ENCODE measurements at places on chromosomes 7 and 10.

DNA sequence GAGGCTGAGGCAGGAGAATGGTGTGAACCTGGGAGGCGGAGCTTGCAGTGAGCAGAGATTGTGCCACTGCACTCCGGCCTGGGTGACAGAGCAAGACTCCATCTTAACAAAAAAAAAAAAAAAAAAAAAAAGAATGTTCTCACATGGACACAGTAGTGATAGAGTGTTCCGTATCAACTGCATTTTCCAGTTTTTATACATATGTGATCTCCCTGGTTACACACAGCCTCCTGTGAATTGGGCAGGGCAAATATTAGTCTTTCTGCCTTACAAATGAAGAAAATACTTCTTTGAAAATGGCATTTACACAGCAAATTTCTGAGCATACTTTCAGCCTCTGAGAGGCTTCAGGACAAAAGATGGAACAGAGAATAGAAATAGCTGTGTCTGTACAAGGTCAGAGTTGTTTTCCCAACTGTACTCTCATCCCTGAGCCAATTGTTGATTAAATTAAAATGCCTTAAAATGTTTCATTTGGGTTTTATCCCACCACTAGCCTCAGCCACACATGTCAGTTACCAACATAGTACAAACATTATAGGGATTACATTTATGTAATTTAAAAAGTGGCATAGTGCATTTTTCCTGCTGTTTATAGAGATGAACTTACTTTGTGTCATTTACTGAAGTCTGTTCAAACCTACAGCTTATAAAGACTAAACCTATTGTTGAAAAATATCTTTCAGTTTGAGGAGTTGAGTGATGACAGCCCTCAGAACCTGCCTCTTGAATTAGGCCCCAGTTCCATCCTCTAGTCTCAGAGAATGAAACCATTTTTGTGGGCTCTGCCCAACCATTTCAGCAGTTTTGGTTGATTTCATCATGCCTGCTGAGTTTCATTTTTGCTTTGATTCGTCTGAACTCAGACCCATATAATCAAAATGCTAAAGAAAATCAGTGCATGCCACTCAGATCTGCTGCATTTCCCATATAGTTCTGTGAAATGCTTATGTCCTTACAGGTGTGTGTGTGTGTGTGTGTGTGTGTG is 609.4 kb upstream of the C7orf33 start:
- no peak for DNase-seq

DNA sequence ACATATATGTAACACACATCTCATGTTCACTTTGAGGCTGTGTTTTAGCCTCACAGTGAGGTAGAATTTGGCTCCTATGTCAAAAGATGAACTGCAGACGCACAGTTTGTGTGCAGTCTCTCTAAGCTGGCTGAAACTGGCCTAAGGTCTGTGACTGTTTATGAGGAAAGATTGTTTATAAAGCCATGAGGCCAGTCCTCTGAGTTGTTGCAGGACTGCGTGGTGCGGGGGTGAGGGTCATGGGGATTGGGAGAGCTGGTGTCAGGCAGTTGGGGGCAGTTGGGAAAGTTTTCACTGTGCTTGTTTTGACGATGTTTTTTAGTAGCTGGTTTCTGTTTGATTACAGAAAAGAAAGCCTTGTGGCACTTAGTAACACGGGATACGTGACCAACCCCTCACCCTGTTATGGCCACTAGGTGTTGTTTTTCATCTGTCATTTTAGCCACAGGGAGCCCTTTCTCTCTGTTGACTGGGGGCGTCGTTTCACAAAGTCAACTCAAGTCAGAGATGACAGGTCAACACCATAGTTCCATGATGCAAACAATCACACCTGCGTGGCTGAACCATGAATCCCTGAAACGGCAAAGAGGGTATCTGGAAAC is 310.9 kb downstream of the CCDC3 start:
- DNase-seq = no peak

DNA sequence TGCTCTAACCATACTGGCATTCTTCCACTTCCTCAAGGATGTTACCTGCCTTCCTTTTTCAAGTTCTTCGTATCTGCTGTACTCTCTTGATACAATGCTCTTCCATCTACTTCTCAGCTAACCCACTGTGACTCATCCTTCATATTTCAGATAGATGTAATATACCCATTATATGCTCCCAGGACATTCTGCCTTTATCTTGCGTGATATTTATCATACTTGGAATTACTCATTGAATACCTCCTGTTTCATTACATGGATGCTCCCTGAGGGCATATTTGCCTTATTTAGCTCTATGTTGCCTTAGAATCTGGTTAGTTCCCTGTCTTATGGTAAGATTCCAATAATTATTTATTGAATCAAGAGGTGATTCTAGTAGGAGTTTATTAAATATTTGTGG is 706.4 kb downstream of the SORCS3 start:
- DNase-seq = no peak

- DNase-seq = no peak
Measured at GRCh38 chr7:2808891-2809665, 35.0 kb downstream of the GNA12 start.

DNA sequence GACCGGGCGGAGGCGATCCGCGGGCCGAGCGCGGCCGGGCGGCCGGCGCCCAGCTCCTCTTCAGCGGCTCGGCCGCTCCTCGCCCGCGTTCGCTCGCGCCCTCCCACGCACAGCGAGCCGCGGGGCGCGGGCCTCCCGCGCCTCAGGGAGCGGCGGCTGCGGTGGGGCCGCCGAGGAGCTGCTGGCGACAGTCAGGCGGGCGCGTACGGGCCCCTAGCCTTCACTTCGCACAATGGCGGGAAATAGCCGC is at the start of gene MCMBP:
TSS of gene MCMBP (minus strand) at position 234 of the 250 bp plus-strand sequence. CDS start 259 bp downstream, outside the sequence.
- no peak for DNase-seq
